ENCODE measurements at places on chromosomes 2 and 18. TPM values are rescaled to one million over a fixed set of nuclear protein-coding genes. Genes with fewer than 3 reads are reported as not detected.

EPB41L3 gene
- total RNA-seq: 4.0 TPM

ARHGEF4 gene
- 1.3 TPM for total RNA-seq

CD207 gene
- not detected for total RNA-seq

C2orf80 gene
- not detected for total RNA-seq

UPP2 gene
- total RNA-seq: 0.91 TPM

SPATA3 gene
- total RNA-seq: not detected

GRB14 gene
- 39.3 TPM for total RNA-seq

DNA sequence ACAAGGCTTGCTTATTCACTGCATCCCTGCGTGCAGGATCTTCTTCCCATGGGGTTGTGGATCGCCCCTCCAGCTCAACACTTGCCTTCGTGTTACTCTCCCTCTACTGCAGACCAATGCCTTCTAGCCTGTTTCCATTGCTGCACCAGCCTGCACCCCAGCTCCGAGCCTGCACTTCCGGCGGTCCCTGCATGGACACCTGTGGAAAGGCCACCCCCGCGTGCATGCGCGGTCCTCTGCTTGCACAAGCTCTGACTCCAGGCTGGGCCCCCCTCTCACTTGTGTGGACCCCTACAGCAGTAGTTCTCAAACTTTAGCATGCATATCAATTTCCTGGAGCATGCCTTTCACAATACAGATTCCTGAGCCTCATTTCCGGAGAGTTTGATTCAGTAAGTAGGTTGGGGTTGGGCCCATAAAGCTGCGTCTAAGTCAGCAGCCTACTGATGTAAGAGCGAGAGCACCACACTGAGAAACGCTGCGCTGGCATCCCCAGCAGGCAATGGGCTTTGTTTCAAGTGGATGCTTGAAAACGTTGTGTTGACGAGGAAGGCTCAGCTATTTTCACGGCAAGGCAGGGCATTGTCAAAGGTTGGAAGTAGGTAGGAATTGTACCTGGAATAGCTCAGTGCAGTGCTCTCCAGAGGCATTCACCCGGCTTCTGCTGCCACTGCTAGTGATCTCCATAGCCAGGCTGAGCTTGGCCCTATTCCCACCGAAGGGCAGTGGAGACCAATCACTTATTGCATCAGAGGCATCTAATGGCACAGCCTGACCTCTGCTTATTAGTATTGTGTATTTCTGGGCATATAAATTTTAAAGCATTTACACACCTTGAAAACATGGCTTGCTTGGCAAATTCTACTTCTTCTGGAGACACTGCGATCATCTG, 32.6 kb downstream of the CREG2 start:
- peak; percentile 62 for DNase-seq

DNA sequence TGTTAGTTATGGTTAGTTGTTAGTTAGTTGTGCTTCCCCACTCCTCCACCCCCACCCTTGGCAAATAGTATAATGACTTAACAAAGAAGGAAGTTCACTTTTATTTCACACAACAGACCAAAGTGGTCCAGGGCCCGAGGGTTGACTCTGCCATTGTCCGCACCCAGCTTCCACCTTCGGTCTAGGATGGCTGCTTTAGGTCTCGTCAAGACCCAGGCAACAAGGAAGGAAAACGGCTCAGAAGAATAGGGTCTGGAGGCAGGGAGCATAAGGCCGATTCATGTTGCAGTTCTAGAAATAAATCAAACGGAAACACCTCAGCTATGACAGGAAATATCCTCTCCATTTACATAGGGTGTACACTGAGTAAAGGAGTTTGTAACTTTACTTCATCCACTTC, 206.0 kb upstream of the CXCR4 start:
- DNase-seq: no peak

DNA sequence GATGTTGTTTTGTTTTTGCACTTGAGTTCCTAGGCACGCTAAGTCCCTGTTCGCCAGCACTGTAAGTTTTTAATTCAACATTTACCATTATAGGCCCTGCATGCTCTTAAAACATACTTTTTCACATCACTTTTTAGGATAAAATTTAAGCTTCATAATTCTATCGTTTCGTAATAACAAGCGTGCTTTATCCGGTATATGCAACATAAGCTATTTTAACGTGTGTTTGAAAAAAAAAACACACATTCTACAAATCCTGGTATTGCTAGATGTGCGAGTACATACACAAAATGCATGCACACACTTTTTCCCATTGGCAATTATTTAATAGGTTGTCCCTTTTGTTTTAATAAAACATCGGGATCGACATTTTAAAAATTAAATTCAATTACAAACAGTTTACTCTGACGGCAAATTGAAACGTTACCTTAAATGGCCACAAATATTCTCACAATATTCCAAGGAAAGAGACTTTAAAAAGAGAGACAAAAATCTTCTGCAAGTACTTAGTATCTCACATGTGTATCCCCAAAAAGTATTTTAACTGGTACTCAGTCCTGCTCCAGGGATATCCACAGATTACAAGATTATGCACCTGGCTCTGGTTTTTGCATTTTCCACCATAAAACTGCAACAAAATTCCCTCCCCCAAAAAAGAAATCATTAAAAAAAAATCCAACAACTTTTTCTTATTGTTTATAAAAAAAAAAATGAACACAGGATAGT, 1.0 kb upstream of the TCF4 start:
- DNase-seq: no peak

DNA sequence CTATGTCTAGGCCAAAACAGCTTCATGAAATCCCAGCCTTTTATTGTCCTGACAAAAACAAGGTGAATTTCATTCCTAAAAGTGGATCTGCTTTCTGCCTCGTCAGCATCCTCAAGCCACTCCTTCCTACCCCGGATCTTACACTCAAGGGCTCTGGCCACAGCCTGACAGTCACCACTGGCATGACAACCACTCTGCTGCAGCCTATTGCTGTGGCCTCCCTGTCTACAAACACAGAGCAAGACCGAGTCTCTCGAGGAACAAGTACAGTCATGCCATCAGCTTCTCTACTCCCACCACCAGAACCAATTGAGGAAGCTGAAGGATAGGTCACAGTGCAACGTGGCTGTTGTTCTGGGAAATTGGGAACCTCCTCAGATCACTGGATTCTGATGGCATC, 106.1 kb downstream of the ICA1L start:
- DNase-seq: no peak

GRCh38 chr18:70195852-70196434, 9.5 kb downstream of the RTTN start:
- no peak for DNase-seq

- no peak for DNase-seq
Observed at GRCh38 chr18:8614875-8615274, 5.6 kb downstream of the RAB12 start.

DNA sequence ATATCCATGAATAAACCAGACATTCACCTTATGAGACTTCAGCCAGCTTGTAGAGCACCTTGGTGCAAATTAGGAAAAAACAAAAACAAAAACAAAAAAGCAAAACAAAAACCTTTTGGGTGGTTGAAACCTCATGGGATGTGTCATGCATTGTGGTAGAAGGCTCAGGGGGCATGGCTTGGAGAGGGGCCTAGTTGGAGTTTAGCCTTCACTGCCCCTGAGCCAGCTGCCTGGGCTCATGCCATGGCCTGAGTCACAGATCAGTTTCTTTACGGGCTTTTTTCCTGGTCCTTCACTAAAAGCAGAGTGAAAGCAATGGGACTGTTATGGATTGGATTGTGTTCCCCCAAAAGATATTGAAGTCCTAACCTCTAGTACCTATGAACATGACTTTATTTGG, 22.0 kb upstream of the DAPL1 start:
- no peak for DNase-seq

DNA sequence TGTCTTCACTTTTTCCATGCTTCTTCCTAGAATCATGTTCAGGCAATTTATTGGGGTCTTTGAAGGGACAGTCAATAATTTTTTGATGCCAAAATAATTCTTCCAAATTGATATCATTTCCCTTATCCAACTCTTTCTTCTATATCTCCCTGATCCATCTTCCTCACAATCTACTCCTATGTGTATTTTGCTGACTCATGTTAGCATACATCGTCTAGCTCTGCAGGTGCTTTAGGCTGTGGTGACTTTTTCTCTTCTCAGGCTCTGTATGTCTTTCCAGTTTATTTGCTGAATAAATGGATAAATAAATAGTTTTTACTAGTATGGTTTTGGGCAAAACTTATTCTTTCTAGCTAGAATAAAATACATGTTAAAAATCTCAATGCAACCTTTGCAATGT, 1650.9 kb upstream of the TMEFF2 start:
- DNase-seq: no peak

- DNase-seq: no peak
Observed at GRCh38 chr2:69600425-69600824, 43.1 kb downstream of the AAK1 start.

- DNase-seq: no peak
Observed at GRCh38 chr2:183543731-183544130, 419.5 kb downstream of the NUP35 start.

GRCh38 chr18:59478591-59478990, 119.5 kb upstream of the LMAN1 start:
- no peak for DNase-seq

GRCh38 chr2:225429717-225430116, 30.2 kb downstream of the NYAP2 start:
- DNase-seq: no peak

GRCh38 chr18:33532978-33533377, 45.0 kb upstream of the ASXL3 start:
- DNase-seq: no peak

GRCh38 chr2:72538486-72538885, 287.3 kb downstream of the EXOC6B start:
- no peak for DNase-seq

GRCh38 chr2:75390169-75390568, 170.6 kb downstream of the EVA1A start:
- DNase-seq: no peak

DNA sequence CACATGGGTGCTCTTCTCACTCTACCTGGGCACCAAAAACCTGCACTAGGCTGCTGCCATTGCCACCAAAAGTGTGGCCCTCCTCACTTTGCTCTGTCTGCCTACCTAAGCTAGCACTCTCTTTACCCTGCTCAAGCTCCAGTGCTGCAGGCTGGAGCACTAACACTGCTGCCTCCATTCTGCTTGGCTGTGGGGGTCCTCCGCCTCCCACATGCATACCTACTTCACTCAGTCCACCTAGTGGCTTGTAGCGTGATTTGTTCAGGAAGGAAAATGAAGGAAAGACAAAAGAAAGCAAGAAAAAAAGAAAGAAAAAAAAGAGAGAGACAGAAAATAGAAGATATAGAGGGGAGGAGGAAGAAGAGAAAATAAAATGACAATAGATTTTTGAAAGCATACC, 1339.4 kb upstream of the CHAC2 start:
- no peak for DNase-seq

- DNase-seq: no peak
Observed at GRCh38 chr18:80108121-80108536, 933 bp upstream of the ADNP2 start.

GRCh38 chr2:233912691-233913423, 4.3 kb upstream of the TRPM8 start:
- no peak for DNase-seq

GRCh38 chr18:11336241-11336640, 186.9 kb upstream of the PIEZO2 start:
- DNase-seq: no peak

- no peak for DNase-seq
Observed at GRCh38 chr2:202529389-202529788, 105.4 kb upstream of the FAM117B start.

DNA sequence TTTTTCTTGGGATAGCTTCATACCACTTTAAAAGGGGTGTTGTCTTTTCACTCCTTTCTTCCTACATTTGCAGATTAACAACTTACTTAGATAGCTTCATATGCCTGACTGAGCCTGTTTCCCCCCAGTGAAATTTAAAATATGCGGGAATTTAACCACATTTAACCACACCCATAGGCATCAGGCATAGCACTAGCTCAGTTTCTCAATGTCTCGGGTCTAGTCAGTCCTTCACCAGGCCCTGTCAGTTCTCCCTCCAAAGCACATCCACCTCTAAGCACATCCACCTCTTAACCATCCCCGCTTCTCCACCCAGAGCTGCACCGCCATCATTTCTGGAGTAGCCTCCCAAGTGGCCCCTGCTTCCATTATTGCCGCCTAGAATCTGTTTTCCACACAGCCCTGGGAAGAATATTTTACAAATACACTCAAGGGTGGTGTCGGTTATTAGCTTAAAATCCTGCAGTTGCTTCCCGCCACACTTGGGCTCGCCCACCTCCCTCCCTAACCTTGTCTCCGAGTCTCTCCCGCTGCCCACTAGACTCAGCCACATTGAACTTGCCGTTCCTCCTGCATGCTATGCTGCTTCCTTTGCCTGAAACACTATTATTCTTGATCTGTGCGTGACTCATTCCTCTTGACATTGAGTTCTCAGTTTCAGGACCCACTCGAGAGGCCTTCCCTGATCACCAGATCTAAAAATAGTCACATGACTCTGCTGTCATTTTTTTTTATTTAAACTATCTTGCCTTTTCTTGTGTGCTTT, 68.3 kb downstream of the SPTBN1 start:
- DNase-seq: no peak

- DNase-seq: peak; percentile 87
Observed at GRCh38 chr2:68987021-68987503, 12.6 kb downstream of the GKN1 start.

Data from left lobe of liver (tissue), 2 donors.